ELR (cell line): ENCODE measurements at places on chromosomes 5 and 9.

DNA sequence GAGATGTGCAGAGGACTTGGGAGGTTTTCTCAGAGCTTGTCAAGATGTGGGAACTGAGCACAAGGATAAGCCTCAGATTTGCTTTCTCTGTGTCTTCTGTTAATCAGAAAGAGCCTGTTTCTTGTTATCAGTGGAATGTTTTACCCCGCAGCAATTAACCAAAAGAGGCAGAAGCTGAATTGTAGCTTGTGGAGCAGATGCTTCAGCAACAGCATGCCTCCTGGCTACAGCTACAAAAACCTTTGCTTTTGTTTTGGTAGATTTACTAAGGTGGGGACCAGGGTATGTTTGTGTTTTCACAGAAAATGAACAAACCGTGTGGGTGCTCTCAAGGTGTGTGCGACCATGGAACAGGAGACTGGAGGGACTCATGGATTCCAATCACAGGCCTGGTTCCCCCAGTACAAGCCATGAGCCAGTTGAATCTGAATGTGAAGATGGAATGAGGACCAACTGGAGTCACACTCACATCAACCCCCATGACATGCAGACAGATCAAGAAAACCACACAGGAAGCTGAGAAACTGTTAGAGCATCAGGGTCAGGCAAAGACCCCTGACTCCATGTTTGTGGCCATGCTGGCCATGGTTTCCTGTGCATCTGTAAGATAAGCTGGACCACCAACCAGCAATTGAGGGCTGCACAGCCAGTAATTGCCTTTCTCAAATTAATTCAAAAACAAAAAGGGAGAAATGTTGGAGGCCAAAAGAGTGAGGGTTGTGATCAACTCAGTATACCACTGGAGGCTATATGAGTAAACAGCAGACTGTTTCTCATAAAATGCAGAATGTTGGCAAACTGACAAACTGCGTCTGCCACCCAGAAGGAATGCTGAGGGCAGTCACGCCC is 6.9 kb downstream of the UGT3A2 start:
- DNase-seq, result peak; percentile 73

- no peak for DNase-seq
Observed at GRCh38 chr5:149658299-149658698, 71.8 kb upstream of the PPARGC1B start.

GRCh38 chr5:23466401-23466912 is 41.0 kb upstream of the PRDM9 start:
- DNase-seq, result no peak

- DNase-seq, result no peak
Observed at GRCh38 chr5:53436480-53437191, 43.8 kb upstream of the FST start.

DNA sequence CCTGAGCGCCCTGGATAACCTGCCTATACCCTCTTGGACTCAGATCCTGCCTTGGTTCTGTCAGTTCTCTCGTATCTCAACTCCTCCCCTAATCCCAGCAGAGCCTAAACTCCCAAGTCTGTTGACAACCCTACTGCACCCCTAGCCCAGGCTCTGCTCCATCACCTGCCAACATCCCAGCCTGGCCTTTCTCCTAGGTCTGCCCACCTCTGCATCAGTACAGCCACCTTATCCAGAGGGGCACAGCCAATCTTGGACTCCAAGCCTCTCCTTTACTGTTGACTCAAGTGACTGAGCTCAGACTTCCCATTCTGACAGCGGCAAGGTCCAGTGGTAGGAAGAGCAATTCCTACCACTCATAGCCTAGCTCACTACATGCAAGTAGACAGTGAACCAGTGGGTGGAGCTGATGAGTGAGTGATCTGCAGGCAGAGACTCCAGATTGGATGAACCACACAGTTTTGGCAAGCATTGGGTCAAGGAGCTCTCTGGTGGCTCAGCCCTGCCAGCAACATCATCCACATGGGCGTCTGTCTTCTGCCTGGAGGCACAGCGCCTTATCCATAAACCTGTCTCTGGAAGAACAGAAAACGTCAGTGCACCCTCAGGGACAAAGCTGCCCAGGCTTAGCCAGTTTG is 26.5 kb downstream of the TRMO start:
- DNase-seq, result peak; percentile 62

GRCh38 chr9:28287455-28287854 is 714.2 kb upstream of the C9orf72 start:
- no peak for DNase-seq

- no peak for DNase-seq
Observed at GRCh38 chr9:136246849-136247550, 1.4 kb upstream of the QSOX2 start.

- DNase-seq, result no peak
Observed at GRCh38 chr5:157971571-157972216, 112.7 kb upstream of the CLINT1 start.

- no peak for DNase-seq
Observed at GRCh38 chr5:68950125-68950524, 143.7 kb upstream of the SLC30A5 start.

- no peak for DNase-seq
Observed at GRCh38 chr5:5424736-5425135, 2.3 kb downstream of the ICE1 start.

- DNase-seq, result no peak
Observed at GRCh38 chr5:151005187-151005949, 15.0 kb upstream of the GPX3 start.

- no peak for DNase-seq
Observed at GRCh38 chr5:171175746-171176145, 133.3 kb upstream of the TLX3 start.

- no peak for DNase-seq
Observed at GRCh38 chr5:51983161-51983560, 599.9 kb downstream of the ISL1 start.

- no peak for DNase-seq
Observed at GRCh38 chr5:1020452-1020961, 11.9 kb downstream of the NKD2 start.

DNA sequence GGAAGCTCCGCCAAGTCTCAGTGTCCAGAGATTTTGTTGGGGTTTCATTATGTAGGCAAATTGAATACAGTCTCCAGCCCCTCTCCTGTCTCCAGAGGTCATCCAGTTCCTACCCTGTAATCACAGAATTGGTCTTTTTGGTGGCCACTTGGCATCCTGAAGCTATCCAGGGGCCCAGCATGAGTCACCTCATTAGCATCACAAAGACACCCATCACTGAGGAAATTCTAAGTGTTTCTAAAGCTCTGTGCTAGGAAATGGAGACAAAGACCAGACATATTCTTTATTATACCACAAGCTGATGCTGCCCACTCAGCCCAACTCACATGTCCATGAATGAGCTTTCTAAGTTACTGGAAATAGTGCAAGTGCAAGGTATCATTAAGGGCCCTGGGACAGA is 229.9 kb downstream of the DOCK8 start:
- DNase-seq, result no peak

- DNase-seq, result peak; percentile 26
Observed at GRCh38 chr9:133188006-133188842, 20.8 kb downstream of the OBP2B start.

GRCh38 chr9:2291980-2292704 is 277.0 kb downstream of the SMARCA2 start:
- DNase-seq, result peak; percentile 1

- DNase-seq, result peak; percentile 68
Observed at GRCh38 chr9:6230037-6230780, 14.6 kb downstream of the IL33 start.

GRCh38 chr5:8576178-8576577 is 707.2 kb downstream of the MTRR start:
- no peak for DNase-seq
